ENCODE measurements at places on chromosomes 5 and 9.

DNA sequence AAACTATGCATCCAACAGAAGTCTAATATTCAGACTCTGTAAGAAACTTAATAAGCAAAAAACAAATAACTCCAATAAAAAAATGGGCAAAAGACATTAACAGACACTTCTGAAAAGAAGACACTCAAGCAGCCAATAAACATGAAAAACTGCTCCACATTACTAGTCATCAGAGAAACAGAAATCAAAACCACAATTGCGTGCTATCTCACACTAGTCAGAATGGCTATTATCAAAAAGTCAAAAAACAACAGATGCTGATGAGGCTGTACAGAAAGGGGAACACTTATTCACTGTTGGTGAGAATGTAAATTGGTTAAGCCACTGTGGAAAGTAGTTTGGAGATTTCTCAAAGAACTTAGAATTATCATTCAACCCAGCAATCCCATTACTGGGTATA, 101.2 kb upstream of the TRIM32 start:
- DNase-seq = no peak

- no peak for DNase-seq
These were observed 8.0 kb upstream of the GFI1B start for GRCh38 chr9:132970324-132971062.

GRCh38 chr5:68290260-68290674, 74.7 kb downstream of the PIK3R1 start:
- DNase-seq = no peak

GRCh38 chr9:21661626-21662025, 140.8 kb upstream of the MTAP start:
- DNase-seq = no peak

DNA sequence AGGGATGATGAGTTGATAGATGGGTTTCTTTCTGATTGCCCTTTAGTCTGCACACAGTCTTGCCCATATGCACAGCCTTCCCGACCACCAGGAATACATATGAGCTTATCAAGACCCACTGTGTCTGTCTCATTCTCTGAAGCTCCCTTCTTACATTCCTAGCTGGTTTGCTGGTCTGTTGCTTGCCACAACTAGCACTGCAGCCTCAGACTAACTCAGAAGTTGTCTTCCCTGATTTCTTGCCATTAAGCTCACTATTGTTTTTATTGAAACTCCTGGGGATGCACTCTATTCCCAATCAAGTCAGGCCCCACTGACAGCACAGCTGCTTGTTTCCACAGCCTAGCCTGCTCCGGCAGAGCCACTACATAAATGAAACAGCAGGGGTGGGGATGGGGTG, 97.5 kb downstream of the SAXO1 start:
- DNase-seq = no peak

DNA sequence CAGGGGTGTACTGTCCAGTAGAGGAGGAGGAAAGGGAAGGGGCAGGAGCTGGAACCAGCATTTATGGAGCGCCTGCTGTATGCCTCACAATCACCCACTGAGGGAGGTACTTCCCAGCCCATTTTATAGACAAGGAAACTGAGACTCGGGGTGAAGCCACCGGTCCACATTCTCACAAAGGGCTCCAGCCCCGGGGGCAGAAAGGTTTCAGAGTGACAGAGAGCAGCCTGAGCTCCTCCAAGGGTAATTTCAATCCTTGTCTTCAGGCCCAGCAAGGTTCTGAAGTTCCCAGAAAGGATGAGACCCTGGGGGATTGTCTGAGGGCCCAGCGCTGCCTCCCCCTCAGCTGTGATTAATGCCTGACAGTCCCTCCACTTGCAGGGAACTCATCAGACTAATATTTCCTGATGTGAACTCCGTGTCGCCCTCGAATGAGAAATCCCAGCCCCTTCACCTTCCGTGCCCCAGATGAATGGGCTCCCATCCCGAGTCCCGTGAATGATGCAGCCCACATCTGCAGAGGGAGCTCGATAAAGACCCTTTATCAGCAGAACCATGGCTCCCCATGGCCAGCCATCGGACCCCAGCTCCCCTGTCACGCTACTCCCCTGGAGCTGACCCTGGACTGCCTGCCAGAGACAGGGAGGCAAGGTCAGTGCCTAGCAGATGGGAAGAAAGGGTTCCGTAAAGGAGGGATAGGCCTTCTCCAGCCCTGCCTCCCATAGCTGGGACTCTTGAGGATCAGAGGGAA, 32.1 kb upstream of the MVB12B start:
- DNase-seq = no peak

GRCh38 chr9:135615666-135616618, 23.4 kb downstream of the GLT6D1 start:
- no peak for DNase-seq

- DNase-seq = no peak
These were observed 16.7 kb downstream of the PRLR start for GRCh38 chr5:35213608-35214007.

DNA sequence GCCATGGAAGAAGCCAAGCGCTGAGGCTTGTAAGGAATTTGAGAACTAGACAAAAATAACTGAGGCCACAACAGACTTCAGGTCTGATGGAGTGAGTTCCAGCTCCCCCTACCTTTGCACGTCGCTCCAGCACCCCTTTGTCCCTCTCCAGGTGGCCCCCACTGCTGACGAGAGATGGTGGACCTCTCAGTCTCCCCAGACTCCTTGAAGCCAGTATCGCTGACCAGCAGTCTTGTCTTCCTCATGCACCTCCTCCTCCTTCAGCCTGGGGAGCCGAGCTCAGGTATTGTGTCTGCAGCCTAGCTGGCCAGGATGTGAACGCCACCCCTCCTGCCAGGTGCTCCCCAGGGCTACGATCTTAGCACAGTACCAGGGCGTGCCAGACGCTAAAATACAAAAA, 5.2 kb downstream of the BTNL9 start:
- DNase-seq = no peak

DNA sequence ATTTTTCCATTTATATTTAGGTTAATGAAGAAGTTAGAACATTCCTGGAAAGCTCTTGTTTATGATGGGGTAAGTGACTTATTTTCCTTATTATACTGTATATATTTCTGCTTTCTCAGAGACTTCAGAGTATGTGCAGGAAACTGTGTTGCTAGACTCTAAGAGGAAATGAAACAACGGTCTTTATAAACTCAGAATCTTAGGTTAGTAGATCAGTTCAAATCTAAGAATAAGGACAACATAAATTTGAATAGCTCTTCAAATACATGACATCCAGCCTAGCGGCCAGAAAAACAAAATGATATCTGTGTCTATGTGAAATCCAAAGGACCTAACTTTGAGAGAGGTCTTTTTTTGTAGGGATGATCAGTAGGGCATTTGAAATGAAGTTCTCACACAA, 94.3 kb downstream of the PRKACG start:
- DNase-seq = no peak

DNA sequence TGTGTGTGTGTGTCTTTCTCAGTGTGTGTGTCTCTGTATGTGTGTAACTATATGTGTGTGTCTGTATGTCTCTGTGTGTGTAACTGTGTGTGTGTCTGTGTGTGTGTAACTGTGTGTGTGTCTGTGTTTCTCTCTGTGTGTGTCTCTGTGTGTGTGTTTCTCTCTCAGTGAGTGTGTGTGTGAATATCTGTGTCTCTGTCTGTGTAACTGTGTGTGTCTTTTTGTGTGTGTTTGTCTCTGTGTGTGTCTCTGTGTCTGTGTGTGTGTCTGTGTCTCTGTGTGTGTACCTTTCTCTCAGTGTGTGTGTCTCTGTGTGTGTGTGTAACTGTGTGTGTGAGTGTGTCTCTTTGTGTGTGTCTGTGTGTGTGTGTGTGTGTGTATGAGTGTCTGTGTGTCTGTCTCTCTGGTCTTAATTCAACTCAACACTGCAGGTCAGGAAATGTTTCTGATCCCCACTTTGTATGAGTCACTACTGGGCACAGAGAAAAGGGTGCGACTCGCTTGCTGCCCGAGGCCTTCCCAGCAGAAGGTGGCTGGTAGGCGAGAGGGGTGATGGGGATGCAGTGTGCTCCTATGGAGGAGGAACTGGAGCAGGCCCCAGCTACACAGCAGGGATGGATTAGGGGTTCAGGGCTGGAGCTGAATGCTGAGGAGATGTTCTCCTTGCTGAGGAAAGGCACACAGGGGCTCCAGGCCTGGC, 52.1 kb downstream of the NSG2 start:
- DNase-seq = no peak
